Fibroblast of skin of right quadriceps (primary cell): ENCODE measurements at places on chromosomes 2 and 18.

- DNase-seq = peak; percentile 37
These were observed 44.5 kb downstream of the EML6 start for GRCh38 chr2:54767921-54768320.

- DNase-seq = no peak
These were observed 909.5 kb upstream of the SOX11 start for GRCh38 chr2:4782647-4783046.

DNA sequence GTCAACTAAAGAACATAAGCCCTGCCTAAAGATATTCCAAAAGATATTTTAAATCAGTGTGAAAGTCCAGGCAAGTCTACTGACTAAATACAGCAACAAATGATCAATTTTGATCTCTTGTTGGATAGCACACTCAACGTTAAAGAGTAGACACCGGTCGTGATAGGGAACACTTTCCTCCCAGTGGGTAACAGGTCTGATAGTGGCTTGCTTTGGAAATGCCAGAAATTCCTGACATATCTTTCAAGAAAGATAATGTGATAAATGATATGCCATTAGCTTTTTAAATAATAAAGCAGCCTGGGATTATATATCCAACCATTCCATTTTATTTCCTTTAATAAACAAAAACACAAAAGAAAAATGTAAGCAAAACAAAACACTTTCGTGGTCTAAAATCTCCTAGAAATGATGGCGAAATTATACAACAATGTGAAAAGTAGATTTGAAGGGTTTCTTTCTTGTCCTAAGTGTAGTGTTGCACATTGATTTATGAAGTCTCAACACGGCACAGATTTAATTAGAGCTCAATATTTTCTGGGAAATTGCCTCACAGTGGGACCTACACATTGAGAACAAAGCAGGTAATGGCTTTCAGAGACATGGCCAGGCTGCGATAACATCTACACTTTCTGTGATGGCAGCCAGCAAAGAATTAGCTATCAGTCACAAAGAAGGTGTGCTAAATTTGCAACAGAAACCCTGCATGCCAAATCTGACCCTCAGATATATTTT lies 158.6 kb downstream of the PPP1R1C start:
- DNase-seq = no peak

DNA sequence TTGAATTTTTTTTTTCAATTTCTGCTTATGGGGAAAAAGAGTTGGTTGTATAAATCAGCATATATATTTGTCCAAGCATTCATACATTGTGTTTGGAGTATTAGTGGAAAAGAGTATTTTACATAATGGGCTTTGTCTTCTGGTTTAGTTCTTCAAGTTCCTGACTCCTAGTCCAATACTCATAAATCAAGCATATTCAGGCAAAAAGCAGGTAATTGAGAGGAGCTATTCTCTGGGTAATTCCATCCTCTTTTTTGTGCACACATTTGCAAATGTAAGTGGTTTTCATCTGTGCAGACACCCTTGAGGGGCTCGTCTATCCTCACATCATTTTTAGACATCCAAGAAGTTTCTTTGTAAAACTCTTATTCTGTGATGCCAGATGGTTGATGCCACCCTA lies 337.2 kb downstream of the ARHGAP15 start:
- DNase-seq = no peak

GRCh38 chr2:98478088-98478551 lies 33.5 kb downstream of the INPP4A start:
- DNase-seq = no peak

DNA sequence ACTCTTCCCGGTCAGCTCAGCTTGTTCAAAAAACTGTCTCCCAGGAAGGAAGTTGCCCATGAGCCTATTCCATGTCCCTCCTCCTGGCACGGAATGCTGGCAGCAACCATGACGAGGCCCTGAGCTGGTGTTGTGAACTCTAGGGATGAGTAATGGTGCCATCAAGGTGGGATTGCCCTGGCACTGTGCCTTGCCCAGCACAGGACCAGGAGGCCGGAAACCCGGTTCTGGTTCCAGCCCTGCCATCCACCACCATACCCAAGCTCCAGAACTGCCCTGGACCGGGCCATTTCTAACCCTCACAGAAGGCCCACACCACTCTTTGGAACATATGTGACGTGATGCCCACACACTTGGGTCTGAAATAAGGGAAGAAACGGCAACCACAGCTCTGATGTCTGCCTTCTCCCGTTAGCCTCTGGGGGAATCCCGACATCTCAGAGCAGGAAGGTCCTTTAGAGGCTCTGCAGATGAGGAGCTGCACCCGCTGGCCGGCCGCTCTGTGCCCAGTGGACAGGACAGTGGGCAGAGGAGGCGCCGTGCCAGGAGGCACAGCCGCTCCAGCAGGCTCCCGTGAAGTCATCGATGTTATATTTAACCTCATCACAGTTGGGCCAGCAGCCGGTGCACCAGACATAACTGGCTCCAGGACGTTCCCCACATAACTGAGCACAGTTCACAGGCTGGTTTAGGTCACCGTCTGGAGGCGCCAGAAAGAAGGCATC lies 462.1 kb upstream of the ID2 start:
- DNase-seq = no peak

DNA sequence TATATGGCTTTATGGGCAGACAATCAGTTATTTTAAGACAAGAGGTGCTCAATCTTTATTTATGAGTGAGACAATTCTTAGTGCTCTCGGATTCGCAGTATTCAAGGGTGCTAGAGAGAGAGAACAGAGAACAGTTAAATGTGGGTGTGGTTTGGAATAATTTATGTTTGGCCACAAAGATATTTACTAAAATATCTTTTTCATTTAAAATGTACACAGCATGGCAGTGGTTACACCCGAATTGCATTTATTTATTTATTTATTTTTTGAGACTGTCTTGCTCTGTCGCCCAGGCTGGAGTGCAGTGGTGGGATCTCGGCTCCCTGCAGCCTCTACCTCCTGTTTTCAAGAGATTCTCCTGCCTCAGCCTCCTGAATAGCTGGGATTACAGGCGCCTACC lies 109.2 kb downstream of the CDCA7 start:
- no peak for DNase-seq

- peak; percentile 77 for DNase-seq
These were observed 48.3 kb downstream of the CABLES1 start for GRCh38 chr18:23183411-23184150.

DNA sequence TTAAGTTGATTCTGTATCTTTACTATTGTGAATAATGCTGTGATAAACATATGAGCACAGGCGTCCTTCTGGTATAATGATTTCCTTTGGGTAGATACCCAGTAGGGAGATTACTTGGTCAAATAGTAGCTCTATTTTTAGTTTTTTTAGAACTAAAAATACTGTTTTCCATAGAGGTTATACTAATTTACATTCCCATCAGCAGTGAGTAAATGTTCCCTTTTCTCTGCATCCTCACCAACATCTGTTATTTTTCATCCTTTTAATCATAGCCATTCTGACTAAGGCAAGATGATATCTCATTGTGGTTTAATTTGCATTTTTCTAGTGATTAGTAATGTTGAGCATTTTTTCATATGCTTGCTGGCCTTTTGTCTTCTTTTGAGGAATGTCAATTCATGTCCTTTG lies 35.1 kb downstream of the PMS1 start:
- DNase-seq = peak; percentile 82
